Activated T-helper 1 cell treated with Interleukin-2 at 50 U/mL for 16 hours (primary cell): ENCODE measurements at places on chromosomes 1 and 21.

GRCh38 chr1:204261746-204262505, 48.1 kb upstream of the GOLT1A start:
- no peak for DNase-seq

- no peak for DNase-seq
These were observed 420.9 kb downstream of the SMYD3 start for GRCh38 chr1:246086191-246086590.

DNA sequence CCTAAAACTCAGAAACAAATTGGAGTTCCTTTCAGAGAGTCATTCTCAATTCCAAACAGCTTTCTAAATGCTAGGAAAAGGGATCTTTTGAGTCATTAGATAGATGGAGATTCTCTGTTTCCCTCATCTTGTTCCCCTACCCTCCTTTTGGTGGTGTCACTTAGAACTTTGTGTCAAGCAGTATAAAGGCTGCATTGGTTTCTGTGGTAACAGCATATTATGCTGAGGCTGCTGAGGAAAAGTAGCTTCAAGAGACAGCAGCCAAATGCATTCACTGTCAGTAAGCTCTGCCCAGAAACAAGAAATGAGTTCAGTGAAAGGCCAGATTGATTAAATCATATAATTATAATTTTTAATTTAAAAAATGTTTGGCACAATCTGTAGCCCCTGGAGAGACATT, 144.1 kb downstream of the LRRC40 start:
- DNase-seq, result no peak

DNA sequence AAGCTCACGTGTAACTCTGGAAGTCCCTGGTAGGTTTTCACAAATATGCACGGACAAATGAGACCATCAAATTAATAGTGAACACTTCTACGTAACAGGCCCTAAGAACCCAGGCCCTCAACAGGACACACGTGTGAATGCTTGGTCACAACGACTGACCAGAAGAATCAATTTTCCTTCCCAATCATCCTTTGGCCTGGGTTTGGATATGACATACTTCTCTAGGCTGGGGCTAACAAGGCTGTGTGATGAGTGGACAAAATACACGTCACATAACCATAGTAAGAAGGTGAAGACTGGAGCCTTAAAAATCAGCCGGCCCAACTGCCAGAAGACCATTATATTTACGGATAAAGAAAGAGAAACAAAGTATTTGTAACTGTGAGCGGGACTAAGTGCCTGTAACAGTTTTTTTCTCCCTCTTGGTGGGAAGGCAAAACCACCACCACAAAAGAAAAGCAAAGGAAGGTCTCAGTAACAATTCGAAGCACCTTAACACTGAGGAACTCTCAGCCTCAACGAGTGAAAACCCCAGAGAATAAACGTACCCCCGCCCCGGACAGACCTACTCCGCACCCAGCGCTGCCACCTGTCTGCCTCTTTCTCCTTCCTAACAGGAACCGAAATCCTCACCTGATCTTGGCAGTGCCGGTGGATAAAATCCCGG, 450 bp downstream of the SDE2 start:
- DNase-seq, result no peak

GRCh38 chr1:219027146-219027673, 146.5 kb upstream of the LYPLAL1 start:
- no peak for DNase-seq

DNA sequence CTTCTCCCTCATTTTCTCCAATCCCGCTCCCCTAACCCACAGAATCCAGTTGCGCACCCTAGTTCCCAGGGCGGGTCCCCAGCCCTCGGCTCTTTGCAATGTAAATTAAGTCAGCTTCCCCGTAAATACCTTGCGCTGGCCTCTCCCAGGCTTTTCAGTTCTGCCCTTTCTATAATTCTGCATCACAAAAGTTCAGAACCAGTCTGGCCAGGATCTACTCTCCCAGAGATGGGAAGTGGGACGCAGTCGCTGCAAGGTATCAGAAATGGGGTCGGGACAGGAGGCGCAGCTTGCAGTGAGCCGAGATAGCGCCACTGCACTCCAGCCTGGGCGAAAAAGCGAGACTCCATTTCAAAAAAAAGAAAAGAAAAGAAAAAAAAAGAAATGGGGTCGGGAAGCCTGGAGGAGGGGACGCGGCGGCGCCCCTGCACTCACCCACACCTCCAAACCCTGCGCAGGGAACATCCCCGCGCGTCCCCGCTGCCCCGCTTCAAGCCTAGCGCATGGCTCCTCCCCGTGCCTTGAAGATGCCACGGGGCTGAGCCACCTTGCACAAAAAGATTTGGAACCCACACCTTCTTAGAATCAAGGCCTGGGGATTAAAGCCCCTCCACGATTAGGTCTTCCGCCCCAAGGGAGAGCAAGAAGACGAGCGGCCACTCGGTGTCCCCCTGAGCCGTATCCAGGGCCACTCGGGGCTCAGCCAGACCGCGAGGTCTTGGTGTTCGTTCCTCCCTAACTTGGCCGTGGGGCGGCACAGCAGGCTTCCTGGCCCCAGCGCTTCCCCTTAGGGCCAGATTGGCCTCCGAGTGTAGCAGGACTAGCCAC, 27.2 kb upstream of the ITLN2 start:
- DNase-seq, result no peak

- DNase-seq, result no peak
These were observed 16.5 kb upstream of the ZC3H11B start for GRCh38 chr1:219629296-219629880.

- DNase-seq, result no peak
These were observed 24.1 kb downstream of the PTGFRN start for GRCh38 chr1:116933606-116934515.

DNA sequence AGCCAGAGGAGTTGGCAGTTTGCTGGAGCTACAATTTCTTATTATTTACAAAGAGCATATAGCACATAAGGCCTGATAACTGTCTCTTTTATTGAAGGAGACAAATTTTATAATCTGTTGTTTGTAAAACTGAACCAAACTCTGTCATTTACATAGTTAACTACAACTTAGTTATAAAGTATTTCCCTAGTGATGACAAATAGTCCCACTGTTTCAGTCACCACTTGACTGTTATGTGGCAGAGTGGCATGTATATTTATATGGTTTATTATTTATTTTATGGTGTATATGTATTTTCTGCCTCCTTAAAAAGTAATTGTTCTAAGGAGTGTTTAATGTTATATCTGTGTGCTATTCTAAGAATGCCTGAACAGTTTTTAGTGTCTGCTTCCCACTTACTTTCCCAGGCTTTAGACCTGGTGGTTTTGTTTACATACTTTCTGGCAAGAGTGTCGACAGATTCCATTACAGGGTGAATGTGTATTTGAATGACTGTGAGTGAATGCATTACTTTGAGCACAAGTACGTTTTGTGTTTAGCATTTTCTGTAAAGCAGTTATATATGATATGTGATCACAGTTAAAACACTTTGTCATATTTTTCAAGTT, 10.0 kb downstream of the TSEN15 start:
- DNase-seq, result no peak

DNA sequence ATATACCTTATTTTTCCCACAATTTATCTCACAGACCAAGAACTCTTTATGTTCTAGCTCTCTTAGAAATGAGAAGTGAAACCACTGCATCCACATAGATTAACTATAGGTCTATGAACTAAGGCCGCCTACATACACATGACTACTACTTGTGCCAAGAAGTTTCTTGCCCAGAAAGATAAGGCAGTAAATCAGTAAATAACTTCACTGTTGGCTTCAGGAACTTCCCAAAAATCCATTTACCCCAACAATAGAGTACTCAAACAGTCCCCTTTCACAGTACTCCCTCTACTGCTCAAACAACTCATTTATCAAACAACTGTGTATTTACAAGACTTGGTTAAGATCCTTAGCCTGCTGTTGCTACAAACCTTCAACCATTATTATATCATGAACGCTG, 96.5 kb downstream of the NME7 start:
- no peak for DNase-seq

GRCh38 chr1:18954270-18955071, 2.0 kb downstream of the IFFO2 start:
- no peak for DNase-seq

DNA sequence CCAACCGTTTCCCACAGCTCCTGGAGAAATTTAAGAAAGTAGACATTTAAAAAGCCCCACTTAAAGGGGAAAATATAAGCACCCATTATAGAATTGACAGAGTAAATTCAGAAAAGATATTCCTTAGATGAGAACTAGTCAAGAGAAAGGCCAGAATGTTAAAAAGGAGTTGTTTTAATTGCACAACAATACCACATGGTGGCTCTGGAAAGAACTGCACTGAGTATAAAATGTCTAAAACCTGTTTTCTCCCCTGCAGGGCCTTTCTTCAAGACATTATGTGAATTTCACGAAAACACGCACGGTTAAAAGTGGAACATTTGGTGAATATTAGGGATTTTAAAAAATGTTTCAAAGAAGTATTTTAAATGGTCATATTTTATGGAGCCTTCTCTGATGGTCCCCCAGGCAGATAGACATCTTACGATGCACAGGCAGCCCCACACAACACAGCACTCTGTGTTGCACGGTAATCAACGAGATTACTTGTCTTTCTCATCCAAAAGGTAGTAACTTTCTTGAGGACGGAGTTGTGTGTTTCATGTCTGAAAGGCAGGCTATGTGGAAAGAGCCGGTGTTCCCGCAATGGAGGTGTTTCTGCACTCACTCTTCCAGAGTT, 101.9 kb downstream of the PRRX1 start:
- DNase-seq, result no peak

DNA sequence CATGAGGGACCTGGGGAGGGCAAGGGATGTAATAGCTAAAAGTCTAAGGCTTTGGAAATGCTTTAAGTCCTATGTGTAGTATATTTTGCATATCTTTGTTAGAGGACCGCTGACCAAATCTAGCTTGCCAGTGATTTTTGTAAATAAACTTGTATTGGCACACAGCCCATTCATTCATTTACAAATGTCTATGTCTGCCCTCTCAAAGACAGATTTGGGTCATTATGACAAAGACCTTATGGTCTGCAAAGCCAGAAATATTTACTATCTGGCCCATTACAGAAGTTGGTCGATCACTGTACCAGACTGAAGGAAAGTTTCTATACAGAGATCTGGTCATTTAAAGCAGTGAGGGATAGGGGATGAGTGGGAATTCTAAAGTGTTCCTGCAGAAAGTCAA, 120.1 kb upstream of the RAVER2 start:
- DNase-seq, result no peak

- no peak for DNase-seq
These were observed 209.0 kb downstream of the DYRK1A start for GRCh38 chr21:37575580-37575979.

- no peak for DNase-seq
These were observed 66.3 kb downstream of the ARHGEF10L start for GRCh38 chr1:17605582-17606344.

GRCh38 chr21:44354775-44355771, 1.7 kb downstream of the TRPM2 start:
- no peak for DNase-seq

DNA sequence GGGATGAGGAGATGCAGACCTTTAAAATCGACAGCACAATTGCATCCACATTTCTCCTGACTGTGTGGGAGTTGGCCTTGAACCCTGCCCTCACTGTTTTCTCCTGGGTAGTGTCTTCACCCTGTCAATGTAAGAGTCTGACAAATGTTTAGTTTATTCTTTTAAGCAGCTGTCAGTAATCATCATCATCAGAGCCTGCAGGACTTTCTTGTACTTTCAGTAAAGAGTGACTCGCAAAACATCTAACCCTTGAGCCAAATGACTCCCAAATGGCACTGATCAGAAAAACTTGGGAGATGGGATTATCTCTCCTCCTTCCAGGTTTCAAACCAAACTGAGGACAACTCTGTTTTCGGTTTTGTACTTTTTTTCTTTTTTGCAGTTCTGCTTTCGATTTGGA, 460.2 kb downstream of the KIF26B start:
- no peak for DNase-seq

DNA sequence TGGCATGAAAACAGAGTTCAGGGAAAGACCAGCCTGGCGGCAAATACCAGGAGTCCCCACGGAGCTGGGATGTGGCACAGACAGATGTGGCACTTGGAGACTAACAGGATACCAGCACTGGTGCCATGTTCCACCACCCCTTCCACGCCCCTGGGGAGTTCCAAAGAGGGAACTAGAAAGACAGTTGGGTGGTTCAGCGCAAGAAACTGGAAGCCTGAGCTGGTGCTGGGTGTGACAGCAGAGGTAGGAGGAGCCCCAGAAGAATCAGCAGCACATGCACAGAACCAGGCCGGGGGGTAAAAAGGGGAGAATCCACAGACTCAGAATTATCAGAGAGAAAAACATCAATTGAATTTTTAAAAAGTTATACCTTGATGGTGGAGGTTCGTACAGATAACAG, 22.4 kb downstream of the DDX20 start:
- DNase-seq, result no peak

DNA sequence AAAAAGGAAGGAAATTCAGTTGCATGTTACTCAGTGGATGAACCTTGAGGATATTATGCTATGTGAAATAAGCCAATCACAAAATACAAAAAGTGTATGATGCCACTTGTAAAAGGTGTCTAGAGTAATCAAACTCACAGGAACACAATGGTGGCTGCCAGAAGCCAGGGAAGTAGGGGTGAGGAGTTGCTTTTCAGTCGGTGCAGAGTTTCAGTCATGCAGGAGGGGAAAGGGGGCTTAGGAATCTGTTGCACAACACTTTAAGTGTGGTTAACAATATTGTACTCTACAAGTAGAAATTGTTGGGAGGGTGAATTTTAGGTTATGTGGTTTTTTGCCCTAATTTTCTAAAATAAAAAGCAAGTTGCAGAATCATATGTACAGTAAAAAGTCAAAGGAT, 184.2 kb upstream of the RAB4A start:
- no peak for DNase-seq

- DNase-seq, result no peak
These were observed 3.6 kb downstream of the OTUD7B start for GRCh38 chr1:150006881-150007421.

- DNase-seq, result no peak
These were observed 59.5 kb upstream of the TMEM51 start for GRCh38 chr1:15094056-15094455.

DNA sequence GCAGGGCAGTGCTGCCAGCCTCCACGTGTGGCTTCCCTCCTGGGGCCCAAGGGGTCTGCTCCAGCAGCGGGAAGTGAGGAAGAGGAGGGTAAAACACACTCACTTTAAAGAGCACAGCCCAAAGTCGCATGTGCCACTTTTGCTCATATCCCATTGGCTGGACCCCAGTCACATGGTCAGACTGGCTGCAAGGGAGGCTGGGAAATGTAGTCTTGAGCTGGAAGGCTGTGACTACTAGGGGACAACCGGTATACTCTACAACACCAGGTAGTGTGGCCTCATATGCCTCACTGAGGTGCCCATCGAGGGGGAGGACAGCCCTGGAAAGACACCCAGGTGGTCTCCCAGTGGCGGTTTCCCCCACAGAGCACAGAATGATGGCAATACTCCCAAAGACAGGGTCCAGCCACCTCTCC, 45.2 kb downstream of the CAMK2N1 start:
- DNase-seq, result peak; percentile 1

- no peak for DNase-seq
These were observed 452.4 kb downstream of the PTPRU start for GRCh38 chr1:29688471-29689365.

GRCh38 chr1:42966688-42967612, 8.3 kb upstream of the SLC2A1 start:
- DNase-seq, result no peak

GRCh38 chr1:162992945-162993344, 76.2 kb upstream of the RGS4 start:
- no peak for DNase-seq

- DNase-seq, result no peak
These were observed 43.5 kb downstream of the USP24 start for GRCh38 chr1:55171694-55172093.
